Activated T-helper 9 cell treated with anti-CD3 and anti-CD28 coated beads, Interleukin-2, amount 50 U/mL, for 16 hours (primary cell): ENCODE measurements at places on chromosomes 1 and 21.
A peak's percentile ranks its signal among the peaks of the same experiment; 100 is the strongest.

DNA sequence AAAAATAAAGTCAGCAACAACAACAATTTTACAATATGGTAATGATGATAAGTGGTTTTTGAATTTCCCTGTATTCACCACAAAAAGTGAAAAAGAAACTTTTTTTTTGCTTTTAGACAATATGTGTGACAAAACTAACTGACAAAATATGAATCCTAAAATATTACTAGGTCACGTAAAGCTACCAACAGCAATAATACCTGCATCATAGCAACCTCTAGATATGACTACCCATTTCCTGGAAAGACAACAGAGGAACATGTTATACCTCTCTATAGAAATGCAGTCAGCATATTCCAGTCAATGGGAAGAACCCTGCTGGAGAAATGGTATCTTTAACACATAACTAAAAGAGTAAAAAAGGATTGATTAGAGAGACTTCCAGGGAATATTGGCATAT, 73.7 kb downstream of the PDE4B start:
- no peak for DNase-seq

DNA sequence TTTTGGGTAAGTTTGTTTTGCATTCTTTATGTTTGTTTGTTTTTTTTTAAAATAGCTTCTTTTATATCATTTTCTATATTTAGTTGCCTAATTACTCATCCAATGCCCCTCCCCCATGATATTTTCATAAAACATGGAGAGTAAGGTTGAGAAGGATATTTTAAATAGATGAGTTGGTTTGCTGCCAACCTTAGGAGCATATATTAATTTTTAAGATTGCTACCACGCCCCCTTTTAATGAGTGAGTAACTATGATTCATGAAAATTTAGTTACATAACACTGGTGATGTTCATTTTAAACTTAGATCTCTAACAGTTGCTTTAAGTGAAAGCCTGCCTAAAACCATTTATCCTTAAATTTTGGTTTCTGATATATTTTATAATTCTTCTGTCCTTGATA, 18.7 kb downstream of the TMEM50A start:
- no peak for DNase-seq

DNA sequence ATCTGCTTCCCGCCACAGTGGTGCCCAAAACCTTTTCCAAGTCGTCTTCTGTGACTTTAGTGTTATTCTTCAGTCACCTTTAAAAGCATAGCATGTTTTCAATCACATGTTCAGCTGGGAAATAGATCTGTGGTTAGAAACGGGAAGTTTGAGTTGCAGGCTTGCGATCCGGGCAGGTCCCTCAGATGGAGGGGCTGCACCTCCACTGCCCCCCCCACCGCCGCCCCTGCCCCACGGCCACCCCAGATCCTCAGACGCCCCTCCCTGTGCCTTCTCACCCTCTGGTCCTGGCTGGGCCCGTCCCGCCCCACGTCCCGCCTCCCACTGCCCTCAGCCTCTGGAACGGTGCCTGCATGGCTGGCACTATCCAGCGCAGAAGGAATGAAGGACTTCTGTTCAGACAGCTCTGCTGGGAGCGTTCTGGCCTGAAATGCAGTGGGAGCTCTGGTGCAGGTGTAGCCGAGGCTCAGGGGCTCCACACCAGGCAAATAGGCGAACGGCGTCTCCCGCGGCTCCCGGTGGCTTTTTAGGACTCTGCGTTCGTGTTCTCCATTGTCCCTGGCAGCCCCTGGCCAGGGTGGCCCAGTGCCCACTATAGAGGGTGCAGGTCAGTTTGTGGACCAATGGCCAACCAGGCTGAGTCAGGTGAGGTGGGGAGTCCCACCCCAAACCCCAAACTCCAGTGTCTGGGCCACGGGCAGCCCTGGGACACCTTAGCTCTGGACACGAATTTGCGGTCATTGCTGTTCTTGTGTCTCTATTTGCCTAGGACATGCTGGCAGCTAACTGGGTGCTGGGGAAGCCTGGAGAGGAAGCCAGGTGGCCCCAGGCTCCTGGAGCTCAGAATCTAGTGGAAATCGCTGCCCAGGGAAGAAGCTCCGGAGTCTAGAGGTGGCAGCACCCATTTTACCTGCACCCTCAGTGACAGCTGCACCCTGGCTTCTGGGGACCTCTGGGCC, 67.1 kb downstream of the FAAP20 start:
- no peak for DNase-seq

GRCh38 chr1:65650682-65651081, 142.0 kb upstream of the PDE4B start:
- no peak for DNase-seq

DNA sequence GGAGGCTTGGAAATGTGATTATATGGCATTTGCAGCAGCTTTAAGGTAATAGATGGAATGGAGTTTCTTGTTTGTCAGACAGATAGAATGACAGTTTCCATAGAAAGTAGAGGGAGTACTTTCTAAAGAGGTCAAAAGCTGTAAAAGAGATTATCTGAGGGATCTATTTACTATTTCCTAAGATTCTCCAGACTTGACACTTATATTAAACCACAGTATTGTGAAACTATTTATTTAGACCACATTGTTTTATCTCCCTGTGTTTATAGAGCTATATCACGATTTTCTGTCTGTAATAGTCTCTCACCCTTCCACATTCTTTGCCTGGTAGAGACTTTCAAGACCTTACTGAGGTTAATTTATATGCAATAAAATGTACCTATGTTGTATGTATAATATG, 66.7 kb downstream of the MAN1A2 start:
- no peak for DNase-seq

- no peak for DNase-seq
These were observed 53.4 kb upstream of the ATP5PO start for GRCh38 chr21:33968995-33969348.

DNA sequence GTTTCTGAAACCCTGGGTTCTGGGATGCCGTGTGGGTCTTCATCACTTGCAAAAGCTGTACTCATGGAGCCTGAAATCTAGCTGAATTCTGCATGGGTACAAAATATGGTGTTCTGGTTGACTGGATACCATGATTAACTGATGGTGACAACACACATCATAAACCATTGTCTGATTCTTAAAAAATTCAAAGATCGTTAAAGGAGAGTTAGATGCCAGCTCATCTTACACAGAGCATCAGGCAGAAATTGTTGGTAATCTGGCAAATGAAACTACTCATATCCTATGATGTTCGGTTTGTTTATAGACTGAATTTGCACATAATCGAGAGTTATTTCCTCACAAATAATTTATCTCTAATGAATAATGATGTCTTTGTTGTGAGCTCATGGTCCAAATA, 218.1 kb upstream of the PKN2 start:
- no peak for DNase-seq

DNA sequence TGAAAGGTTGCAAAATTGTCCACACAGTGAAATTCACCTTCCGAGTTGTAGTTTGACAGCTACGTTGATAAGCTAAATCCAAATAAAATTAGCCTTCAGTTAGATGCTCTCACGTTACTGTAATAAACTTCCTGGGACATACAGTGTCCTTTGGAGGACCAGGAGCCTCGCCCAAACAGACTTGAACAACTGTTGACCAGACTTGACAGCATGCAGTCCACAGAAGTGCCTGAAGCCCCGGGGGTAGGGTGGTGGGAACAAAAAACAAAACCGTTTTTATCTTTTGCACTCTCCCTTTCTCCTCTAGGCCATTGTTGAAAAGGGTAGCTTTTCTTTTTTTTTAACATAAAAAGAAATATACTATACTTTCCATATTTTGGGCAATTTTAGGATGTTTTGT, 172.8 kb upstream of the SAMSN1 start:
- no peak for DNase-seq

GRCh38 chr1:192914092-192914491, 105.3 kb downstream of the RGS2 start:
- DNase-seq: no peak

GRCh38 chr21:46537026-46537425, 67.9 kb downstream of the S100B start:
- no peak for DNase-seq

DNA sequence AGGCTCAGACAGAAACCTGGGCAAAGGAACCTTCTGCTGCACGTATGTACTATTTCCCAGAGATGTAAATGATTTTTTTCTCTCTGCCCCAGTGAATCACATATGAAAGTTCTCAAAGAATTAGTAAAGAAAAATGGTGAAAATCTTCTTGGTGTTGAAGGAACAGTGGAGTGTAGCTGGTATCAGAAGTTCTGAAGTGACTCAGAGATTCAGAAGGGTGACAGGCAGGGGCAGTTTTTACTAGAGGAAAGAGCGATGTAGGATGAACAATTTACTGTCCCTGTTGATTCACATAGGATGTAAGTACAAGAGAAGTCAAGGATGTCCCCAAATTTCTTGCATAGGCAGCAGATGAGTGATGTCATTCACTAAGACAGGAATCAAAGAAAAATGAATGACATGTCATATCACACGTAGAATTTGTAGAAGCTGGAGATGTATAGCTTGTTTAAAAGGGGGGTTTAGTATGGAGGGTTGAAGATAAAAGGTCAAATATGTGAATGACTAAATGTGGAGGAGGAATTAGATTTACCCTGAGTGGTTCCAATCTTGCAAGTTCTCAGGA, 26.4 kb downstream of the WLS start:
- DNase-seq: no peak

- no peak for DNase-seq
These were observed 66.4 kb upstream of the PDE9A start for GRCh38 chr21:42587036-42587435.

GRCh38 chr21:30216041-30216723, at the start of gene CLDN8:
Gene CLDN8, minus strand, starts transcription at chr21:30216097. Its CDS starts 172 bp downstream, at chr21:30215925.
- no peak for DNase-seq

- DNase-seq: peak; percentile 38
These were observed at the start of gene WNT2B for GRCh38 chr1:112508278-112509004. Gene WNT2B, plus strand, starts transcription at chr1:112508965. Its CDS starts 298 bp downstream, at chr1:112509263.

DNA sequence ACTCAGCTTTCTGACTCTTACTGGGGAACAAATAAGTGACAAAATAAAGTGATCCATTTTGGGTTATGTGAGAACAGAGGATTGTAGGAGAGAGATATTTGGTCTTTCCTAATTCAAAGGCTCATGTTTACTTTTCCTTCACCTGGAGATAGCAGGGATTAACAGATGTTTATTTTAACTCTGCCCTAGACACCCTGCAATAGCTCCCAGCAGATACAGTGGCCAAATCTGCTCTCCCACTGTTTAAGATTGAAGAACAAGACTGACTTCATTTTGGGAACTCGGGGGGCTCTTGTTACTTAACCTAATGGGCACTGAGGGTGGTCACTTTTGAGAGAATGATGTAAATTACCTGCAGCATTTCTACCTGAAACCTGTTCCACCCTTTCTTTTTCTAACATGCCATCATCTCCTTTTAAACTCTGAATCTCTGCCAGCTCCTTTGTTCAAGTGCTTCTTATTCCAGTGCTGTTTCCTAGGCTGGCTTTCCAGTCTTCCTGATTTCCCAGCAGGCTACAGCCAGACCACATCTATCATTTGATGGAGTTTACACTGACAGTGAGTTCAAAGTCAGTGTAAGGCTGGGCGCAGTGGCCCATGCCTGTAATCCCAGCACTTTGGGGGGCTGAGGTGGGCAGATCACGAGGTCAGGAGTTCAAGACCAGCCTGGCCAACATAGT, 90.0 kb downstream of the SELENOF start:
- DNase-seq: no peak

DNA sequence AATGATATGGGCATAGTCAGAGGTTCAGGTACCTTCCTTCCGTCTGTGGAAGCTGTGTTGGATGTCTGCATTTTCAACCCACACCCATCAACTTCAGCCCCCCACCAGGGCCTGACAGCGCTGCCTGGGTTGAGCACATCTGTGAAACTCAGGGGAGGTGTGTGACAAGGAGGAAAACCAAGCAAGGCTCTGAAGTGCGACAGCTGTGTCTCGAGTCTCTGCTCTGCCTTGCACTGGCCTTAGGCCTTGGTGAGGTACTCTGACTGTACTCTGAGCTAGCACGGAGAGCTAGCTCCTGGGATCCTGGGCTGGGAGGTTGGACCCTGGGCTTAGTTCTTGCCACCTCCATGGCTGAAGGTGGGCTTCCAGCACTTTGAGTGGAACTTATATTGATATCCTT, 9.1 kb downstream of the VANGL2 start:
- DNase-seq: no peak

DNA sequence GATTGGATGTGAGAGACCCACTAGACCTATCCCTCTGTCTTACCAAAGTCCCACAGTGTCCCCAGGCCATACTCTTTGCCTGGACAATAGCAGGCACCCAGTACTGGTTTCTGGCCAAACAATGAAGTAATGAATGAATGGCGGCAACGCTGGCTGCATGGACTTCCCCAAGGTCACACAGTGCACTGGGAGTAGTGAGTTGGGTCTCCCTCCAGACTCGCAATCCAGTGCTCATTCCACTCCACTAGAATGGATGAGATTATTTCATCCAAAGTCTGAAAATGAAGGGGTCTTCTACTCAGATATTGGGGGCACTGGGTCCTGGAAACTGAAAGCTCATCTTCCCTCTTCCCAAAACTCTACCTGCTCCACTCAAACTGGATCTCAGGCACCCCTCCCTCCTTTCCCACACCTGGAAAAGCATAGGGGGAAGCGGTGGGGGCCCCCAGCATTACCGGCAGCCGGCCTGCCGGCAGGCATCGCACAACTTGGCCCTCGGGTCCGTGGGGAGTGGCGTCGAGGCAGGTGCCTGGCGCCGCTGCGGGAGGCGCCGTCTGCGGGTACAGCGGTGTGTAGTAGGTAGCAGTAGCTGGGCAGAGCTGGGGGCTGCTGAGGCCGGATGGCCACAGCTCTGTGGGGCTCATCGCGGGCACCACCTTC, 816 bp downstream of the E2F2 start:
- DNase-seq: no peak
